Upper lobe of left lung (tissue), 6 donors: ENCODE measurements at places on chromosomes 5 and 9. TPM values are rescaled to one million over a fixed set of nuclear protein-coding genes. Genes with fewer than 3 reads are reported as not detected.

DNA sequence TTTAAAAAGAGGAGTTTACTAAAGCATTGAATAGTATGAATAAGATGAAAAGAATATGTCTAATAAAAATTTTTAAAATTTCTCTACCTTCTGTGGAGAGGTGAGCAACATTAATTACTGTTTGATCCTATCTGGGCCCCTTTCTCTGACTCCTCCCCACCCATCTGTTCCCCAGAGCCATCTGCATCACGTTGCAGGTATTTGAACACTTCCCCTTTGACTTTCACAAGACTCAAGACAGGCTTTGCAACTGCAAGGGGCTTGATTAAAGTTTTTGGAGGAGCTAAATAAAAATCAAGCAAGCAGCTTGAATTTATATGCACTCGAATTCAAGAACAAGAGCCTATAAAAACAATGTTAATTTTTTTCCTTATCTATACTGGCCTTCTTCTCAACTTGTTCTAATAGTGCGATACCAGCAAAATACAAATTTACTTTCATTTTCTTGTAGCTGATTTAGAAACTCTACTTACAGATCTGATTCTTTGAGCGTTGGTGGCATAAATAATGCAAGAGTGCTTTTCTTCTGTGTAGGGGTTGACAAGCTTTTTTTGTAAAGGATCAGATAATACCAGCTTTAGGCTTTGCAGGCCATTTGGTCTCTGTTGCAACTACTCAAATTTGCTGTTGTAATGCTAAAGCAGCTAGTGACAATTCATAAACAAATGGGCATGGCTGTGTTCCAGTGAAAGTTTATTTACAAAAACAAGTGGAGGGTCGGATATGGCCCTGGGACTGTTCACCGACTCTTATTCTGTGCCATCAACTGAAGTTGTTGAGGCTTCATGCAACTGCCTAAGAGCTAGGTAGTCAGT, 21.2 kb downstream of the TXNDC8 start:
- no peaks in the 10 kb centered on the region for H3K27me3 ChIP-seq
- no peak for DNase-seq
- H3K4me1 ChIP-seq, result peaks cover 4% of the 10 kb centered on the region
- no peak overlapping the region for H3K4me3 ChIP-seq
- no peak overlapping the region for H3K27ac ChIP-seq
- no peaks in the 10 kb centered on the region for H3K36me3 ChIP-seq

- peak; percentile 80 for DNase-seq
- H3K27ac ChIP-seq, result no peak overlapping the region
- peaks cover 6% of the 10 kb centered on the region for H3K4me1 ChIP-seq
- no peaks in the 10 kb centered on the region for H3K27me3 ChIP-seq
- H3K4me3 ChIP-seq, result no peak overlapping the region
Observed at GRCh38 chr9:94213511-94214124, 45.5 kb upstream of the ZNF169 start.

DNA sequence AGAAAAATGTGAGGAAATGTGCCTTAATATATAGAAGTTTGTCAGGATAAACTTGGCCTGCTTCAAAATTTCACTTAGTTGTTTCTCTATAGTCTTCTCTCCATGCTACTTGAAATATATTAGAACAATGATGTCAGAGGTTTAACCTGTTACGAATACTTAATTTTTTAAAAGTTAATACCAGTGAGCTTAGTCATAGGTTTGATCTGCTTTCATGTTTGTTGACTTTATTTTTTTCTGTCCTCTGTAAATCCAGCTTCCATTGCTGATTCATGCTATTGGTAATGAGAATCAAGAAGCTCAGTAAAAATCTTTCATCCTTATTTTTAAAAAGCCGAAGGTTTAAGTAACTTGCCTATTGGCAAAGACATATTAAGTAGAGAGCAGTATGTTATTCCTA, 27.9 kb downstream of the BDP1 start:
- H3K27ac ChIP-seq, result no peak overlapping the region
- peaks cover 7% of the 10 kb centered on the region for H3K4me1 ChIP-seq
- no peak overlapping the region for H3K4me3 ChIP-seq
- peaks cover 11% of the 10 kb centered on the region for H3K36me3 ChIP-seq
- no peak for DNase-seq

DNA sequence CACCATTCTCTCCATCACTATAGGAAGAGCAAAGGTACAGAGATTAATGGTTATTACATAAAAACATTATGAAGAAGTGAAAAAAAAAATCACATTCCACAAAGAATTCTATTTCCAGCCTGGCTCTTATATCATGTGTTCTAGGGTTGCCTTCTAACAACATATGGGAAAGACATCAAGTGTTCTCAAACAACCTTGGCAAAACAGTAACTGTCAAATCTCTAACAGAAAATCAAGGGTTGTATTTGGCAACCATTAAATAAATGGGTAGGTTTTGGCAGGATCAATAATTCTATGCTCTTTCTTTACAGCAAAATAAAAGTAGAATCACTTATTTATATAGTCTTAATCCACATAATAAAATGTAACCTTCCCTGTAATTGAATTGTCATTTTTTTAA, 728.9 kb downstream of the MAT2B start:
- H3K27ac ChIP-seq, result no peak overlapping the region
- no peaks in the 10 kb centered on the region for H3K4me1 ChIP-seq
- no peaks in the 10 kb centered on the region for H3K27me3 ChIP-seq
- H3K36me3 ChIP-seq, result no peaks in the 10 kb centered on the region
- DNase-seq, result no peak

DNA sequence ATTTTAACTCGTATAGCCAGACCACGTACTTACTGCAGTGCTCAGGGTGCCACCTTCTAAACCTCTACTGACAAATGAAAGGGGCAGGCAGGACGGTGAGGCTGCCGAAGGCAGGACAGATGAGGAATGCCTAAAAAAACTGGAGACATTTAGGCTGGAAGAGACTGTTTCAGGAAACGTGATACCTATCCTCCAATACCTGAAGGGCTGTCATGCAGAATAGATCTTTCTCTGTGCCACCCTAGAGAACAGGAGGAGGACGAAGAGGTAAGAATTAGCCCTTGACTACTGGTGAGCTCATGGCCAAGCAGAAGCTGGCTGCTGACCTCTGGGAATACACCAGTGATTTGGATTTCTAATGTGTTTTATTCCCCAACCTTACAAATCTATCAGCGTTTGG, 139.4 kb downstream of the EFNA5 start:
- no peaks in the 10 kb centered on the region for H3K27me3 ChIP-seq
- no peaks in the 10 kb centered on the region for H3K4me1 ChIP-seq
- H3K27ac ChIP-seq, result no peak overlapping the region
- H3K4me3 ChIP-seq, result no peak overlapping the region
- no peak for DNase-seq

- no peaks in the 10 kb centered on the region for H3K4me1 ChIP-seq
- no peak for DNase-seq
- H3K4me3 ChIP-seq, result no peak overlapping the region
- H3K27ac ChIP-seq, result no peak overlapping the region
- no peaks in the 10 kb centered on the region for H3K36me3 ChIP-seq
Observed at GRCh38 chr9:119834064-119834620, 464.9 kb upstream of the BRINP1 start.

GRCh38 chr5:169022718-169023117, 278.2 kb downstream of the SLIT3 start:
- no peak for DNase-seq
- no peaks in the 10 kb centered on the region for H3K36me3 ChIP-seq
- no peaks in the 10 kb centered on the region for H3K27me3 ChIP-seq

The PCDHB11 gene
- 3.4 TPM for total RNA-seq

DNA sequence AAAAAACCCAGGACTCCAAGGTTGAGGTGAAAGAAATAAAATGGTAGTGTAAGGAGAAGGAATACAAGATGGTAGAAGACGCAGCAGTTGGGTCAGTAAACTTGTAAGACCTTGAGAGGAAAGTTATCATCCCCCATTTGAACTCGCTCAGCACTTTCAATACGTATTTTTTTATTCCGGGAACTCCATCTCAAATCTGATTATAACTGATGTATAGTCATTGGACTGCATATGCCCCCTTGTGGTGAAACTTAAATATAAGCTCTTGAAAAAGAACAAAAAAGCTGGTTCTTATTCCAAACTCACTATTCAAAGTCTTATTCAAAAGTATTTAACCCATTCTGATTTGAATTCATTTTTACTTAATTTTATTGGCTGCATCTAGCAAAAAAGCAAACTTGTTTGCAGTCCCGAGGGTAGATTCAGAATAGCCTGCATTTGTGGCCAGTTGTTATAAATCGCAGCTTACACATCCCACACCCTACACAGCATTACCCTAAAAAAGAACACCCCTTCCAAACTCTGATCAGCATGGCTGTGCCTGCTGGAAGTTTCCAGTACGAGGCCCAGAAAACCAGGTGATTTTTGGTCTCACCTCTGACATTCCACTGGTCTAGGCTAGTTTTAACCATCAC, 118.0 kb downstream of the ESM1 start:
- DNase-seq, result no peak
- no peak overlapping the region for H3K27ac ChIP-seq
- no peaks in the 10 kb centered on the region for H3K27me3 ChIP-seq
- no peaks in the 10 kb centered on the region for H3K36me3 ChIP-seq
